NCI-H187 (cell line): ENCODE measurements at places on chromosomes 13 and 19.

DNA sequence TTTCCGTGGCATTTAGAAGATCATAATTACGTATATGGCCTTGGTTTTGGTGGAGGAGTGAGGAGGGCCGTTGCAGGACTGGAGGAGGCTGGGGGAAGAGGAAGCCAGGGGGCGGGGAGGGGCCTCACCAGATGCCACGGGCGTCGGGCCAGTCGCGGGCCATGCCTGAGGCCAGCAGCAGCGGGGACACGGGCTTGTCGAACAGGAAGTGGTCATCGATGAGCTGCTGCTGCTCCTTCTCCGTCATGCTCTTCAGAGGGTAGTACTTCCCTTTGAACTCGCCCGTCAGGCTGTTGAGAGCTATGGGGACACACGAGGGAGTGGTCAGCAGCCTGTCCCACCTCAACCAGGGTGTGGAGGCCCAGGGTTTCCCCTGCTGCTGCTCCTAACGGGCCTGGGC lies 11.1 kb downstream of the CKM start:
- no peak for DNase-seq

GRCh38 chr13:46146898-46147297 lies 35.1 kb downstream of the LCP1 start:
- DNase-seq, result no peak

GRCh38 chr13:99854366-99854765 lies 117.2 kb downstream of the ZIC5 start:
- no peak for DNase-seq

DNA sequence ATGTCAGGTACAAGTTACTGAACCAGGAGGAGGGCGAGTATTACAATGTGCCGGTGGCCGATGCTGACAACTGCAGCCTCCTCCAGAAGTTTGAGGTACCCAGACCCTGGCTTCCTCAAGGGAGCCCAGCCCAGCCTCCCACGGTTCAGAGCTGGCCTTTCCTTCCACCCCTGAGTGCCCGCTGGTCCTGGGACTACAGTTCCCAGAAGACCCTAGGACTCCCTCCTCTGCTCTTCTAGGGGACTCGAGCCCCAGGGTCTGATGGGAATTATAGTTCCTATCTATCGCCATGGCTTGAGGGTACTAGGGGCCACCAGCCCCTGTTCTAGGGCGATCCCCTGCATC lies 11.0 kb downstream of the PRKCG start:
- no peak for DNase-seq

DNA sequence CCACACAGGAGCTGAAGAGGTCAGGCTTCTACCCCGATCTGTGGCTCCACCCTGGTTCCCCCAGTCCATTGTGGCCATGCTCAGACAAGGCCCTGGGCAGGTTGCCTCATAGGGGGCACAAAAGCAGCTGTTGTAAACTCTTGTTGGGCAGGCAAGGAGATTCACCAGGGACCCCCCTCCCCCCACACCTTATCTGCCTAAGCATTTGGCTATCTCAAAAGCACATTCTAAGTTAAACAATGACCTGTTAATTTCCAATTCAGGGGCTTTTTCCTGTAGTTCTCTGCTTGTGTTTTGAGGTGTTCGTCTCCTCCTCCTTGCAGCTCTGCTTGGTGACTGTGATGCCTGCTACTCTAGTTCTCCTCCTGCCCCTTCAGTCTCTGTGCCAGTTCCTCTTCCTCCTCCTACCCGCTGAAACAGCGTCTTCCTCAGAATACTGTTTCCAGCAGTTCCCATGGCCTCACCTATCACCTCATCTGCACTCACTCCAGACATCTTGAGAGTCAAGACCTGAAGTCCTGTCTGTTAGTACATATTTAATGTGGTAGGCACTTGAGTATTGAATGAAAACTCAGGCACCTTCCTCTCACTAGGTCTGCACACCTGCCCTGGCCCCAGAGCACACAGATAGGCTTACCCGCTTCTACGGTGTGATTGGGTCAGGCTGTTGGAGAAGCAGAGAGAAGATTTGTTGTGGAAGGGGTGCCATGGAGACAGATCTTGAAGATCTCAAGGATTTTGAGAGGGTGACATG lies 31.7 kb downstream of the SPATA13 start:
- no peak for DNase-seq

DNA sequence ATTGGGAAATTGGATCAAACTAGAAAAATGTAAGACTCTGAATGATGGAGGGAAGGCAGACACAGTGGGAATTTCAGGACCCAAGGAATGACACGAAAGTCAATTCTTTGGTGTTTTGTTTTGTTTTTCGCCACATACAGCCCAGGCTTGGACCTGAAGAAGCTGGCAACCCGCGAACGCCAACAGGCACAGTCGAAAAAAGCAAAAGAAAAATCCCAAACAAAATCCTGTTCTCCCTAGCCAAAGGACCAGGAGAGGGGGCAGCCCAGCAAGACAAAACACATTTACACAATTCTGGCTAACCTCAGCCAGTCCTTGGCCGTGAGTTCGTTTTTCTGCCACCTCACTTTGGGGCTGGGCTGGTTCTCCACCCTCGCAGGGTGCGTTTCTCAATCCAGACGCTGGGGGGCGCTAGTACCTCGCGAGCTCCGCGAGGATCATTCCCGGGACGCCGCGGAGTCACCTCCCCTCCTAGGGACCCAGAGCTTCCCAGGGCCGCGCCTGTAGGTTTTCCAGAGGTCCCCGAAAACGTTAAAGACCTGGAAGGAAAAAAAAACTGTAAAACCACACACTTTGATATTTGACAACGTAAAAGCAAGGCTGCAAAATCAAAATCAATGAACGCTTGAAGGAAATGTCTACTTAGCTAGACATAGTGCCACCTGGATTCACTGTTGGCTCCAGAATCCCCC lies 34.9 kb upstream of the TPM4 start:
- DNase-seq, result no peak

GRCh38 chr19:33691736-33692135 lies 70.0 kb downstream of the CHST8 start:
- DNase-seq, result no peak

GRCh38 chr19:19443902-19444680 lies 38.6 kb downstream of the GATAD2A start:
- DNase-seq, result no peak

- no peak for DNase-seq
Observed at GRCh38 chr13:31124204-31124603, 37.5 kb downstream of the HSPH1 start.

GRCh38 chr19:18089726-18090125 lies 3.0 kb upstream of the IL12RB1 start:
- DNase-seq, result no peak

DNA sequence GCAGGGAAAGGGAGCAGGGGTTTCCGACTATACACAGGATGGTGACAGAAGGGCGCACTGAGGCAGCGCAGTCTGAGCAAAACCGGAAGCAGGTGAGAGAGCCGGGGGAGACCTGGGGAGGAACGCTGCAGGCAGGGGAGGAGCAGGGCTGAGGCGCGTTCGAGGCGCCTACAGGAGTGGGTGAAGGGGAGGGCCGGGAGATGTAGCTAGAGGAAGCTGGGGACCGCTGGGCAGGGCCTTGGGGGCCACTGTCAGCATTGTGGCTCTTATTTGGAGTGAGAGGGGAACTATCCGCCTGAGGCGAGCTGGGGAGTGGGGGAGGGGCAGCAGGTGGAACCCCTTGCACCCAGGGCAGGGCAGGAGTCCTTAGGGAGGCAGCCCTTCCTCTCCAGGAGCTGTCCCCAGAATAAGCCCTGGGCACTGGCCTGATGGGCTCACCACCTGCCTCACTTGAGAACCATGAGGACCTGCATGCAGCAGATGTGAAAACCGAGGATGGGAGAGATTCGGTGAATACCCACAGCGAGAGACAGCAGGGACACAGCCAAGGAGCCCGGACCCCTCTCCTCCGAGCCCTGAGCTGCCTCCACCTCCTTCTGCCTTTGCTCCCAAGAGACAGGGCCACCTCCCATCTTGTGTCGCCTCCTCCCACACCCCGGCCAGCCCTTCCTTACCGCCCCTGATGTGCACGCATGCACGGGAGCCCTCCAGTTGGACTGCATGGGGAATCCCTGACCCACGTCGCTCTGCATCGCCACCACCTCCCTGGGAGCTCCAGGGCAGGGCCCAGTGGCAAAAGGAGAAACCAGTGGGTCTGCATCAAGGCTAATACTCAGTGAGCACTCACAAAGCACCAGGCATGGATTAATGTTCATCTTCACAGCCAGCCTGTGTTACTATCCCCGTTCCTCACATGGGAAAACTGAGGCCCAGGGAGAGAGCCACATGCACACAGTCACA lies 10.3 kb downstream of the AKT2 start:
- DNase-seq, result no peak
